ENCODE measurements at places on chromosomes 7 and 10. TPM values are rescaled to one million over a fixed set of nuclear protein-coding genes. Genes with fewer than 3 reads are reported as not detected.

GRCh38 chr7:4020086-4020485 lies 662.0 kb upstream of the FOXK1 start:
- DNase-seq: no peak

- DNase-seq: no peak
Measured at GRCh38 chr7:130500463-130500862, 8.6 kb downstream of the MEST start.

DNA sequence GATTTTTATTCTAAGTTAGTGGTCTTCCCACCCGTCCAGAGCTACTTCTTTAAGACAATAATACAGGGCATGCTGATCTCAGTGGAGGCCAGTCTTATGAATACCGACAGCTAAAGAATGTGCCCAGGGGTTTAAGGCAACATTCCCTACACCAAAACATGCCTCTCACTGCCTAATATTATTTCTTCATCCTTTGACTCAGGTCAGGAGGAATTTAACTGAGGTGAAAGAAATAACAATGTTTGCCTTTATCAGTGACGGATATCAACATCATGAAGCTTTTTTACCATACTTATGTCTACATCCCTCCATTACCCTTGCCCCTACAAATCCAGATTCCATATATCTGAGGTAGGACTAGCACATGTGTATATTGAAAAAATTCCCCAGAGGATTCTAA lies 33.3 kb upstream of the TES start:
- DNase-seq: no peak

DNA sequence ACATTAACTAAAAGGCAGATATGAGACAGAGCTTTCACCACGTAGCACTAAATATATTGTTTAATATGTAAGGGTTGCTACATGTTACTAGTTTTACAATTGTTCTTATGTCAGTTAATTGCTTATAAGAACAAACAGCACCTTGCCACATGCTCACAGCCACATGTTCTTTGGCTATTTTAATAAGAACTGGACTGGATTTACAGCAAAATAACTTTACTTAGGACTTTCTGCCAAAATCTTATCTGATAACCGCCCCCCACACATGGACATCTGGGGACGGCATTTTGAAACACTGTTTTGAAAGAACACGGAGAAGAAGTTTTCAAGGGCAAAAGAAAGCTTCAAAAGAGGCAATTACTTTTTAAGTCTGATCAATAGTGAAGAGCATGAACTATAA lies 45.3 kb downstream of the JAZF1 start:
- no peak for DNase-seq

DNA sequence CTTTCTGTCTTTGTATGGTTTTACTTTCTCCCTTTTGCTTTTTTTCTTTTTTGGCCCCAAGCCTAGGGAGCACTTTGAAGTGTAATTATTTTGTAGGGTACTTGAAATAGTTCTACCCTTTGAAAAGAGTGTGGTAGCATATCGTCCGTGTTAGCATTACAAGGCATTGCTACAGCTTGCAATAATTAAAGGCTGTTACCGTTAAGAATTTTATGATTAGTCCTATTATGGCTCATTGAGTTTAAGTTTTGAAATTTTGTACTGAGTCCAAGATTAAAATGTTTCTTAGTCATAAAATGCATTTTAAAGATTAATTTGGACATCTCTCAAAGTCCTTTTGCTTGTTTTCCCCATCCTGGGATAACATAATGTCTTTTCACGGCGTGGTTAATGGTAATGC lies 490.0 kb upstream of the LRRN3 start:
- no peak for DNase-seq

FKBP6 gene
- polyA plus RNA-seq: not detected

Measured in psoas muscle (tissue), 8 donors.